ENCODE measurements at places on chromosomes 3 and 15.

- DNase-seq: no peak
These were observed 112.6 kb upstream of the ALCAM start for GRCh38 chr3:105254154-105254553.

GRCh38 chr3:131619821-131620220 lies 117.0 kb upstream of the MRPL3 start:
- no peak for DNase-seq

- DNase-seq: no peak
These were observed 8.5 kb downstream of the TGFBR2 start for GRCh38 chr3:30614943-30615342.

GRCh38 chr3:94173673-94174434 lies 111.0 kb downstream of the NSUN3 start:
- DNase-seq: no peak

DNA sequence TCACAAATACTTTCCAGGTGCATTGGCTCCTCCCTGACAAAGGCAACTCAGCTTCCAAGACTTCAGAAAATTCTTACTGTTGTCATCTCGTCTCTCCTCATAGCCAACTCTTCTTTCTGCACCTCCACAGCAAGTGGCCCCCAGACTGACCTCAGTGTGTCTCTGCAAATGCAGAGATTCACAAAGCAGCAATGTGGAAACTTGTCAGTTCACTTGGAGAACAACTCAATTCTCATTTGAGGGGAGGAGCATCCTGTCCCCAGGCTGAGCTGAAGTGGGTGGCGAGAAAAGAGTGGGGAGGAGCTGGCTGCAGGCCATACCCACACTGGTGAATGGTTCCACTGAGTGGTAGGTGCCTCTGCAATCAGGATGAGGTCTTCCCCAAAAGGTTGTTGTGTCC lies 248.7 kb upstream of the IL12A start:
- DNase-seq: no peak

DNA sequence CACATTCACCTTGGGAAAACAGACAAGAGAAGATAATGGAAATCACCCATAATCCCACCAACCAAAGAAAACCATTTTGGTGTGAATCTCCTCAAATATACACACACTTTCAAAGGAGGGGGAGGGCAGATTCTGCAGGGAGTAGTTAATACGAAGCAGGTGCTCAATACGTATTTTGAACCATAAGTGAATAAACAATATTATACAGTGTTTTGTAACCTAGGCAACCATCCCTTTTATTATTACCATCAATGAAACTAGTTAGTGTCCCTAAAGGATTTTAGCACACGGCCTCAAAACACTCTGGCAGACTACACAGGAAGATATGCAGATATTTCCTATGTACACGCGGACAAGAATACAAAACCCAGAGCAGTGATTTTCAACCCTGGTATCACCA lies 6.1 kb downstream of the OSBPL10 start:
- DNase-seq: no peak

DNA sequence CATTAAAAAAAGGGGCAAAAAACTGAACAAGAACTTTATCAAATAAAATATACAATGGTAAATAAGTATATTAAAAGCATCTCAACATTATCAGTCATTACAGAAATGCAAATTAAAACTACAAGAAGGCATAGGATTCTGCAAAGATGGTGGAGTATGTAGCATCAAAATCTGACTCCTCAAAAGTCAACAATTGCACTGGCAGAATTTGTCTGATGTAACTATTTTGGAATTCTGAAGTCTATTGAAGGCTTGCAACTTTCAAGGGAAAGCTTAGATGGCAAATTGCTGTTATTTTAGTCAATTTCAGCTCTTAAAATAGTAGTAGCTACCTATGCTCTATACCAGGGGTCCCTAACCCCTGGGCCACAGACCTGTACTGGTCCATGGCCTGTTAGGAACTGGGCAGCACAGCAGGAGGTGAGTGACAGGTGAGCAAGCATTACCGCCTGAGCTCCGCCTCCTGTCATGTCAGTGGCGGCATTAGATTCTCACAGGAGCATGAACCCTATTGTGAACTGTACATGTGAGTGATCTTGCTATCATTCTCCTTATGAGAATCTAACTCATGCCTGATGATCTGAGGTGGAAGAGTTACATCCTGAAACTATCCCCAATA lies 107.6 kb downstream of the TGFBR2 start:
- DNase-seq: no peak

DNA sequence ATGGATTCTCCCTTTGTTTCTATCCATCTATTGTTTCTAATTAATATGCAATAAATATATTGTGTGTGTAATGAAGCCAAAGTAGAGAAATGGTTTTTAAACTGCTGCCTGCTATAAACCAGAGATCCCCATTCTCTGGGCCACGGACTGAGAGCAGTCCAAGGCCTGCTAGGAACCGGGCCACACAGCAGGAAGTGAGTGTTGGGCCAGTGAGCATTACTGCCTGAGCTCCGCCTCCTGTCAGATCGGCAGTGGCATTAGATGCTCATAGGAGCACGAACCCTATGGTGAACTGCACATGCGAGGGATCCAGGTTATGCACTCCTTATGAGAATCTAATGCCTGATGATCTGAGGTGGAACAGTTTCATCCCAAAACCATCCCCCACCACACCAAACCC lies 85.2 kb upstream of the POMGNT2 start:
- DNase-seq: no peak

GRCh38 chr3:57098418-57099310 lies 38.2 kb downstream of the SPATA12 start:
- DNase-seq: no peak

DNA sequence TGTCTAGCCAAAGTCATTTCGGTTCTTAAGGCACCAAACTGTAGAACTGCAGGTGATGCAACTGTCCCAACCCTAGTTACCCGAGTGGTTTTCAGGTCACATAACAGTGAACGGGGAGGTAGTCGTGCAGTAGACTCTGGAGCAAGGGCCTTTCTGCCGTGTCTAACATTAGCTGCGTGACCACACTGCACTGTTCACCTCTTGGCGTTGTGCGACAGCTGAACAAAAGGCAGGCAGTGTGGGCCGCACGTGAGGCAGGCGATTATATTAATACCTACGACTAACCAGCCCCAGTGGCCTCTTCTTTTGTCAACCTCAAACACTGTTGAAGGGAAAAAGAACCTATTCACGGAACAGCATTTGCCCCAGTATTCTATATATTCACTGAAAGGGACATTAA lies 2.8 kb downstream of the LRRN1 start:
- DNase-seq: no peak

- DNase-seq: no peak
These were observed 84.4 kb upstream of the HES1 start for GRCh38 chr3:194051366-194052149.

- DNase-seq: no peak
These were observed 34.2 kb upstream of the TSEN2 start for GRCh38 chr3:12449889-12450682.

DNA sequence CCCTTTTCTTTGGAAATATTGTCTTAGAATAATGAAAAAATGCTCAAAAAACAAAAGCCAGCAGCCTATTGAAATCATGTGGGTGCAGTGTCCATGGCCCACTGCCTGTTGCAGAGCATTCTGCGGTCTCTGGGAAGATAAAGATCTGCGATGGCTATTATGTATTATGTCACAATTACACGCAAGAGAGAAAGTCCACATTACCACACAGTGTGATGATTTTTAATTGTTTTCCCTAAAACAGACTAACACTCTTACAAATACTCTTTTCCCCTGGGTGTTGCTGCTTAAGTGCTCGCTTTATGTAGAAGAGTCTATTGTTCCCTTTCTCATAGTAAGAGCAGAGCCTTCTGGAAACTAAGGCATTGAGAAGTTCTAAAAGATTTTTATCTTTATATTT lies 32.2 kb downstream of the SSR3 start:
- no peak for DNase-seq

GRCh38 chr15:81108427-81108826 lies 25.6 kb upstream of the CFAP161 start:
- no peak for DNase-seq

- no peak for DNase-seq
These were observed 3.8 kb downstream of the C3orf85 start for GRCh38 chr3:109140318-109140717.

DNA sequence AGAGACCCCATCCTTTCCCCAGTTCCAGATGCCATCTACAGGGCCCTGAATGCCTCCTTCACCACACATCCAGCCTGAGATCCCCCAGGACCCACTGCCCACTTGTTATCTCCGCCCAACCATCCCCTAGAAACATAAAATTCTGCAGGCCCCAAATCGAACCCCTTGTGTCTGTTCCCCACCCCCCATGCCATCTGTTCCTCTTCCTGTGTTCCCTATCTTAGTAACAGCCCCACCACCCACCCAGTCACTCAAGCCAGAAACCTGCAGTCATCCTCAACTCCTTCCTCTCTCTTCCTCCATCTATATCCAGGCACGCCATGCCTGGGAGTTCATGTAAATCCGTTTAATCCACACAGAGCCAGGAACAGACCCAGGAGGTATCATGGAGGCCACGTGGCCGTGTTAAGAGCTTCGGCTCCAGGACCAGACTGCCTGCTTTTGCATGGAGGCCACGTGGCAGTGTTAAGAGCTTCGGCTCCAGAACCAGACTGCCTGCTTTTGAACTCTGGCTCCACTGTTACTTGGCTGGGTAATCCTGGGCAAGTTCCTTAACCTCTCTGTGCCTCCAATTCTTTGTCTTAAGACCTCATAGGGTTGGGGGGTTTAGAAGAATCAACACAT lies 4.8 kb downstream of the CSRNP1 start:
- no peak for DNase-seq

DNA sequence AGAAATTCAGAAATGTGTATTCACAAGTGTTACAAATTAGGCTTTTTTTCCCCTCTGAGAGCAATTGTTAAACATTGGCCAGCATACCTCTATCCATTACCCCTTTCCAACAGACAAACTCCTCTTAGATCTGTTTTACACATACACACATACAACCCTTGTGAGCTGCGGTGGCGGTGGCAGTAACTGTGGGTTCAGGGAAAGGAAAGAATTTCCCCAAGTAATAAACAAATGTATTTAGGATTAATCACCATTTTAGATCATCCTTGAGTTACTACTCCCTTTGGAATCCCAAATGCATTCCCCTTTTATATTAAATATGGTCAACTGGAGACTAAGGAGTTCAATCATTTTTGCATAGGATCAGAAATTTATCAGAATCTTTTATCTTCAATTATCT lies 667.0 kb downstream of the FHIT start:
- DNase-seq: no peak

GRCh38 chr3:156483961-156484787 lies 70.7 kb downstream of the SSR3 start:
- DNase-seq: no peak

- no peak for DNase-seq
These were observed 41.1 kb upstream of the GNB5 start for GRCh38 chr15:52232327-52232726.

- DNase-seq: no peak
These were observed 110.0 kb downstream of the XXYLT1 start for GRCh38 chr3:195160908-195161434.

GRCh38 chr15:66713843-66714508 lies 11.9 kb downstream of the SMAD6 start:
- DNase-seq: no peak

- DNase-seq: no peak
These were observed 161.2 kb downstream of the MINAR1 start for GRCh38 chr15:79593119-79593869.

DNA sequence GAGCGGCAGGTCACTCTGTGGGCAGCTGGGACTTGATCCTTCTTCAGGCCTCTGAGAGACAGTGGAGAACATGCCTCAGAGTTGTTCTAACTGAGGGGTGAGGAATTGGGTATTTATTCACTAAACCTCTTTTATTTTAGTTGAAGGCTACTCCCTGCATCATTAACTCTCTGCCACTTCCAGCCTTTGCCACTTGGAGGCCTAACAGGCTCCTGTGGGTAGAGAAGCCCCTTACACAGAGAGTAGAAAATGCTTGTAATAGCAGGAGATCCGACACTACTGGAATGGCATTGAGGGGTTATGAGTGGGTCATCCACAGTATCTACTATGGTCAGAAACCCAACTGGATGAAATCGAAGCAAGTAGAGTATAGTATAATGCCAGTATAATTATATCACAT lies 81.7 kb downstream of the RYR3 start:
- no peak for DNase-seq

GRCh38 chr3:139715743-139716360 lies 38.1 kb upstream of the NMNAT3 start:
- no peak for DNase-seq

DNA sequence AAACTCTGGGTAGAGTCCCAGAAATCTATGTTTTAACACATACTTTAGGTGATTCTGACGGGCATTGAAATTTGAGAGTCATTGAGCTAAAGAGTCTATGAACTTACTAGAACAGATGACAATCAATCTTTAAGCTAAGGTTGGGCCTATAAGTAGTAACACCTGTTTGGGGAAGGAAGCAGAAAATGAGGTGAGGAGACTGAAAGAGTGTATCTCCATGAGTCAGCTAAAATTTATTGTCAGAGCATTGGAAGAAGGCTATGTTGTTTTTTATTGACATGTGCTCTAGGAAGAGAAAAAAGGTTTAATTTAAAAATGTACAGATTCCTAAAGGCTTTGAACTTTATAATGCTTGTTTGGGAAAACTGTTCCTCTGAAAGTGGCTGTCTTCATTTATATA lies 42.9 kb downstream of the TPRG1 start:
- no peak for DNase-seq

- DNase-seq: no peak
These were observed 26.5 kb upstream of the P2RY12 start for GRCh38 chr3:151410891-151411559.

DNA sequence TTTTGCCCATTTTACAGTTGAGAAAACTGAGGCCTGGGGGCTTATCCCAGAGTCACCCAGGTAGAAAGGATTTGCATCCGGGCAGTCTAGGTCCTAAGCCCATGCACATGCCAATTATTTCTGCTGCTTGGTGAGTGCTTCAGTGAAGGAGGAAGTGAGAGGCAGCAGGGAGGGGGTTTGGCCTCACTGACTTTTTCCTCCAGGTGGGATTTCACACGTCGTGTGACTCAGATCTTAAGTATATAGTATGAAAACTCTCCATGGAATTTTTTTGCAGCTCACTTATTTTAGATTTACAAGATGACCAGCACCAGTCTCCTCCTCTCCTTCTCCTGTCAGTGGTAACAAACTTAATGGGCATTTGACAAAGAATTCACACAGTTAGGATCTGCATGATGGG lies 4.6 kb downstream of the ITGA11 start:
- DNase-seq: no peak

DNA sequence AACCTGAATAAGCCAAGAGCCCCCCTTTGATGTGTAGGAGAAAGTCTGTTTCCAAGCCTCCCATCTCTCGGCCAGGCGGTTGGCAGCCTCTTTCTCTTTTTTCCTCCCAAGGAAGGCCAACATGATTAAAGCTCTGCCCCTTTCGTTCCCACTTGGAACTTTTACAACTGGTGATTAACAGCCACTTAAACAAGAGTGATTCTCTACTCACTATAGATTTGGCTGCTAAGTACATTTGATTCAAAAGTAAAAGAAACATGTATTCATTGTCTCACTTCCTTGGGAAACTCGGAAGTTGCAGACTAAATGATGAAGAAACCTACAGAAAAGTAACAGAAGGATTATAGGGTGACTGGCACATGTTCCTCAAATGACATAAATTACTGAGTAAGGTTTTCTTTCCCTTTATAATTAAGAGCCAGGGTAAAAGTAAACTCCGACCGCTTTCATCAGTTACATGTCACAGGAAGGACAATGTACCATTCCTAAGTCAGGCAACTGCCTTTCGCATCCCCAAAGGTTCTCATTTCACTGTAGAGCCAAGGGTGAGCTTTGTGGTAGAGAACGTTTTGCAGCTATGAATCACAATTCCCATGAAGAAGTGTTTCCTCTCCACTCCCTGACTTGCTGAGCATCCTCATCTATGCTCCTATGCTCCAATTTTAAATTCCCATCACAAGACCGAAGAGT lies 72.7 kb downstream of the MB21D2 start:
- DNase-seq: no peak
